Liver (tissue), 10 donors: ENCODE measurements at places on chromosomes 6 and 20. TPM values are rescaled to one million over a fixed set of nuclear protein-coding genes. Genes with fewer than 3 reads are reported as not detected.

DNA sequence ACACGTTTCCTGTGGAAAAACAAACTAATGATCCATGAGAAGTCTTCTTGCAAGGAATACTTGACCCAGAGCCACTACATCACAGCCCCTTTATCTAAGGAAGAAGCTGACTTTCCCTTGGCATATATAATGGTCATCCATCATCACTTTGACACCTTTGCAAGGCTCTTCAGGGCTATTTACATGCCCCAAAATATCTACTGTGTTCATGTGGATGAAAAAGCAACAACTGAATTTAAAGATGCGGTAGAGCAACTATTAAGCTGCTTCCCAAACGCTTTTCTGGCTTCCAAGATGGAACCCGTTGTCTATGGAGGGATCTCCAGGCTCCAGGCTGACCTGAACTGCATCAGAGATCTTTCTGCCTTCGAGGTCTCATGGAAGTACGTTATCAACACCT, 35.4 kb downstream of the GCNT2 start:
- no peak for DNase-seq

DNA sequence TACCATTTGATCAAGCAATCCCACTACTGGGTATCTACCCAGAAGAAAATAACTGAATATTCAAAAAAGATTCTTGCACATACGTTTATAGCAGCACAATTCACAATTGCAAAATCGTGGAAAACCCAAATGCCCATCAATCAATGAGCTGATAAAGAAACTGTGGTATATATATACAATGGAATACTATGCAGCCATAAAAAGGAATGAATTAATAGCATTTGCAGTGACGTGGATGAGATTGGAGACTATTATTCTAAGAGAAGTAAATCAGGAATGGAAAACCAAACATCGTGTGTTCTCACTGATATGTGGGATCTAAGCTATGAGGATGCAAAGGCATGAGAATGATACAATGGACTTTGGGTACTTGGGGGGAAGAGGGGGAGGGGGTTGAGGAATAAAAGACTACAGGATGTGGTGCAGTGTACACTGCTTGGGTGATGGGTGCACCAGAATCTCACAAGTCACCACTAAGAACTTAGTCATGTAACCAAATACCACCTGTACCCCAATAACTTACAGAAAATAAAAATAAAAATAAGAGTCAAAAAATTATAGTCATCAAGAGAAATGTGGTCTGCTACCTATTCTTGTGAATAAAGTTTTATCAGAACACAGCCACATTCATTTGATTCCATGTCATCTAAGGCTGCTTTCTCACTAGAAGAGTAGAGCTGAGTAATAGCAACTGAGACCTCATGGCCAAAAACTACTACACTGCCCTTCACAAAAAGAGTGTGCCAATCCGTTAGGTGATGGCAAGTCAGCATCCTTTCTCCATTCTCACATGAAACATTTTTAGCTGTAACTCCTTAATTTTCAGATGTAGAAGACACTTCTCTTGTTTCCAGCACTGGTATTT, 8.7 kb upstream of the HUS1B start:
- DNase-seq: no peak

DNA sequence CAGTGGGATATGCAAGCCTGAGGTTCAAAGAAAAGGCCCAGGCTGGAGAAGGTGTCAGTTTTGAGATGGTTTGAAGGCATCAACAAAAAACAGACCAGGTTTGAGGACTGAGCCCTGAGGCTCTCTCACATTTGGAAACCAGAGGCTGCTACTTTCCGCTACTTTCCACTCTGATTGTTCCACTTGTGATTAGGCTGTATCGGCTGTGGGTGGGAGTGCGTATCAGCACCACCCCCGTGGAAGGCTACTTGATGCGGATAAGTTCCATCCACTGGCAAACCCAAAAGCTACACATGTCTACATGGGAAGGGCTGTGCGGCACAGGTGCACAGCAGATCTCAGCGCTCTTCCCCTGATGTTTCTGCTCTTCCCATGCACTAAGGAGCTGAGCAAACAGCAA, 198.7 kb downstream of the GMPR start:
- DNase-seq: no peak

GRCh38 chr6:84408028-84408427, 180.6 kb upstream of the CEP162 start:
- no peak for DNase-seq

DNA sequence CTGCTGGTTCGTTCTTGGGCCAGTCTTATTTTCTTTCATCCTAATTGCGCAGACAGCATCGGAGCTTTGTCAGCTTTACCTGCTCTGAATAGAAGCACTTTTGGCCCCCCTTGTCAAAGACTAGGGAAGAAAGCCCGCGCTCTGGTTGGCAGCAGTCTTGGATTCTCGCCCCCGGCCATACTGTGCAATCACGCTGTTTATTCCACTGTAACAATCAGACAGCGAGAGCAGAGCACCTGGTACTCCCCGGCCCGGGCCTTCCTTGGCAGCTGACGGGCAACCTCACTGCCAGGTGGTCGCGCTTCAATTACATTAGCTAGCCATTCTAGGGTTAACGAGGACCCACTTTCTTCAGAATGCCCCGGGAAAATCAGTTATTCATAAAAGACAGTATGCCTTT, 72.6 kb downstream of the INSM1 start:
- DNase-seq: no peak

MRAP2 gene
- 0.51 TPM for total RNA-seq

SUMO4 gene
- total RNA-seq: 0.84 TPM

MICB gene
- total RNA-seq: 1.8 TPM
